ELR (cell line): ENCODE measurements at places on chromosomes 3 and 15.

- no peak for DNase-seq
Measured at GRCh38 chr15:45801543-45801942, 166.7 kb downstream of the SQOR start.

GRCh38 chr3:112930771-112931170, 44.1 kb downstream of the CD200R1 start:
- no peak for DNase-seq

- DNase-seq: no peak
Measured at GRCh38 chr15:76078285-76078877, 18.6 kb downstream of the TMEM266 start.

GRCh38 chr3:17459470-17459993, 282.9 kb downstream of the TBC1D5 start:
- no peak for DNase-seq

DNA sequence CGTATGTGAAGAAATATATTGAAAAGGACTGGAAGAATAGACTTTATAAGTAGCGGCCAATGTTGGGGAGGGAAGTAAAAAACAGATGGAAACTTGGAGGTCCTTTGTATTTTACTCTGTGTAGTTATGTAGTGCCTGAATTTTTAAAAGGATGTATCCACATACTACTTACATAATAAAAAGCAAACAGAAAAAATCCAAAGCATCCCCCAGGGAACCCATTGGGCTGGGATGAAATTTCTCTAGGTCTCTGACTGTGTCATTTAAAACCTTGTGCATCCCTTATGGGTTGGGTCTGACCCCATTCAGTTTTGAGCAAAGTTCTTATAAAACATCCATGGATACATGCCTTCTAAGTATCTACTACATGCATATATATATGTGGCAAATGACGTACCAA, 141.1 kb downstream of the NR1D2 start:
- DNase-seq: no peak

DNA sequence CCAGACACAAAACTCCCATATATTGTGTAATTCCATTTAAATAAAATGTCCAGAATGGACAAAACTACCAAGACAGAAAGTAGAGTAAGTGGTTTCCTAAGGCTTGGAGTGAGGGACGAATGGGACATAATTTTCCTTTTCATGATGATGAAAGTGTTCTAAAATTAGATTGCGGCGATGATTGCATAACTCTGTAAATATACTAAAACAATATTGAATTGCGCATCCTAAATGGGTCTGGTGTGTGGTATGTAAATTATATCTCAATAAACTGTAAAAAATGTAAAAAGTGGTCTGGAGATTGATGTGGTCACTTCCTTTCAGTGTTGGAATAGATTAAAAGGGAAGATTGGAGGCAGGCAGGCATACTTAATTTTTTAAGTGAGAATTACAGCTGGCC, 105.9 kb upstream of the KCNAB1 start:
- DNase-seq: no peak

GRCh38 chr3:123048480-123049237, 18.2 kb upstream of the PDIA5 start:
- DNase-seq: no peak
